ENCODE measurements at places on chromosomes 11 and 22.

GRCh38 chr11:9386086-9386485, 1.6 kb downstream of the IPO7 start:
- DNase-seq: no peak

- DNase-seq: no peak
Observed at GRCh38 chr11:14124350-14124749, 161.8 kb downstream of the SPON1 start.

GRCh38 chr22:39309881-39310714, 9.3 kb downstream of the RPL3 start:
- DNase-seq: peak; percentile 48

- no peak for DNase-seq
Observed at GRCh38 chr22:36463783-36464184, 17.7 kb downstream of the TXN2 start.

- no peak for DNase-seq
Observed at GRCh38 chr11:36033082-36033751, 89.4 kb downstream of the LDLRAD3 start.

DNA sequence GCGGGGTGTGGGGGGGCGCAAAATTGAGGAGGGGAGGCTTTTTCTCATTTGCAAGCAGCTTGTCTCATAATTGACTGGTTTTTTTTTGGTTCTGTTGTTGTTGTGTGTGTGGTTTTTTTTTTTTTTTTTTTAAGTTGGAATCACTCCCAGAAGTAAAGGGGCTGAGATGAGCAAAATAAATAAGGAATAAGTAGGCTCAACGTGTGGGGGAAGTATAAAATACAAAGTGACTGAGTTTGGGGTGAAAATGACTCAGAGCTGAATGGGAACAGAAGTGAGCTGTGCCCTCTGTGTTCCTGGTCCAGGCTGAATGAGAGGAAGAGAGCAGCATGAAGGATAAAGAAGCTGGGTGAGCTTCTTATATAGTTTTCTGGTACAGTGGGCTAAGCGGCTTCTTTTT, 90.0 kb downstream of the GRIK4 start:
- DNase-seq: peak; percentile 50

- no peak for DNase-seq
Observed at GRCh38 chr11:124983674-124984511, 29.9 kb downstream of the CCDC15 start.

- DNase-seq: no peak
Observed at GRCh38 chr11:77470504-77470903, 3.4 kb downstream of the PAK1 start.

GRCh38 chr11:128573638-128574037, 13.7 kb downstream of the ETS1 start:
- no peak for DNase-seq

DNA sequence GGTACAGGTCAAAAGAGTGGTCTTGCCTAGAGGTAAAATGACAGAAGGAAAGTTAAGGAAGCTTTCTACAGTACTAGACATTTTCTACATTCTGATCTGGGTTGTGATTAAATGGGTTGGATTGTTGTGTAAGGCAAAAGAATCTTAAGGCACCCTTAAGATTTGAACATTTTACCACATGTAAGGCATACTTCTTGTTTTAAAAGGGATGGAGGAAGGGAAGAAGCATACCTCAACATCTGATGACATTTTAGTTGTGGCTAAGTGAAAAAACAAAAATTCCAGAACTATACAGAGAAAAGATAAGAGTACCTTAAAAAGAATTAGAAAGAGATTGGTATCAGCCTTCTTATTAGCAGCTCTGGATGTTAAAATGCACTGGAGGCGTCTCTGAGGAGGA, 356.0 kb upstream of the CADM1 start:
- no peak for DNase-seq

GRCh38 chr11:76321340-76321739, 59.6 kb downstream of the THAP12 start:
- DNase-seq: no peak

DNA sequence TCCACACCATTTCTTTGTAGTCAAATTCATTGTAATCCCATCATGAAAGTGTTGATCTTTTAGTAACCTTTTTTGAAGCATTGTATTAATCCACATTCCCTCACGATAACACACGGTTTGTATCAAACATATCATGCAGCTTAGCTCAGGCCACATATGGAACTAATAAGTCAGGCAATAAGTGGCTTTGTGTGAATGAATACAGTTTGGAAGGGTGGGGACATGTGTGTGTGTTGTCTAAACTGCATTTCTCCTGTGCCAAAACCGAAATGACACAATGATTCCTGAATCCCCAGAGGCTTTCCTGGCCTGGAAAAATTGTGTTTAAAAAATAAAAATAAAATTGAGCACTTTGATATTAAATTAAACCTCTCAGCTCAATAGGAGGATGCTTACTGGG, 98.3 kb downstream of the WNT11 start:
- DNase-seq: peak; percentile 74

DNA sequence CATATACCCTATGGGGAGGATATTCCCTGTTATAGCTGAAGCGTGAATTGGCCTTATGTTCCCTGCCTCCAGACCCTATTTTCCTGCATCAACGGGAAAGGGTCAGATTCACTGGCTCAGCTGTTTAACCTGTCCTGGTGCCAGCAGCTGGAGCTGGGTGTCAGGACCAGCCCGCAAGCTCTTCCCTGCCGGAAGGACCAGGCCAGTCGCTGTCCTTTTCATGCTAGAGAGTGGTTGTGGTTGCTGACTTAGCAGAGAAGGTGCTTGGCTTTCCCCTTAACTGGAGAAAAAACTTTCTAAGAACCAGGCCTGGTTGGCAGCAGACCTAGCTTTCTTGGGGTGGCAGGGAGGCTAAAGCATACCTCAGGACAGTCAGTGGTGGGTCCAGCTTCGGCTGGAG, 5.2 kb upstream of the SREBF2 start:
- no peak for DNase-seq

DNA sequence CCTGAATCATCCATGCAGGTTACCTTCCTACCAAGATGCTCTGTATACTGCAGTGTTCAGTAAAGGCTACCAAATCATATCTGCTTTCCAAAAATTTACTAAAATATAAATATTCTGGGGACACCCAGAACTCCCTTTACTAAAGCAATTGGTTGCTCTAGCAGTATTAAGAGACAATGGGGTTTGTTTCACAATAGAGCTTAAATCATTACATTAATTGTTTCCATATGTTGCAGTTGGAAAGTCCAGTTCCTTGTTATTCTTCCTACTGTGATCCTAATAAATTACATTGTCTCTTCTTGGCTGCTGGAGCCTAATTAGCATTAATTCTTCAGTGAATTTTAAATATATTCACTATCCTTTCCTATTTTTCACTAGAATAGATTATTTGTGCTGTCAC, 316.0 kb upstream of the MTNR1B start:
- DNase-seq: peak; percentile 39

GRCh38 chr22:24803064-24803542, 2.9 kb upstream of the SGSM1 start:
- DNase-seq: peak; percentile 19

- no peak for DNase-seq
Observed at GRCh38 chr11:65165410-65166317, 4.4 kb upstream of the SPDYC start.

DNA sequence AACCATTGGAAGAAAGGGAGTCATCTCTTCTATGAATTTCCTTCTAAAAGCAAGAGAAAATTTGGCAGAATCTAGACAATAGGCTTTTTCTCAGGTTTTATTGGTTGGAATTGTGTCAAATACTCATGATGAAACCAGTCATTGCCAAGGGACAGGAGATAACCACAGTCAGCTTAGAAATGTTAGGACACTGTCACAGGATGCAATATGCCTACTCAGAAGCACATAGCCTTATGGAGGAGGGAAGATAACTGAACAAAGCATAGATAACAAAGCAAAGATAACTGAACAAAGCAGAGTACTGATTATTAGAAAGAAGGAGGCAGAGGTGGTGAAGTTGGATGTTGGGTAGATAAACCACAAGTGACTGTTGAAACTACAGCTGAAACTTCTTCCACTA, 303.5 kb upstream of the PDGFD start:
- DNase-seq: peak; percentile 26

GRCh38 chr11:87966694-87967093, 208.5 kb downstream of the RAB38 start:
- DNase-seq: peak; percentile 45

DNA sequence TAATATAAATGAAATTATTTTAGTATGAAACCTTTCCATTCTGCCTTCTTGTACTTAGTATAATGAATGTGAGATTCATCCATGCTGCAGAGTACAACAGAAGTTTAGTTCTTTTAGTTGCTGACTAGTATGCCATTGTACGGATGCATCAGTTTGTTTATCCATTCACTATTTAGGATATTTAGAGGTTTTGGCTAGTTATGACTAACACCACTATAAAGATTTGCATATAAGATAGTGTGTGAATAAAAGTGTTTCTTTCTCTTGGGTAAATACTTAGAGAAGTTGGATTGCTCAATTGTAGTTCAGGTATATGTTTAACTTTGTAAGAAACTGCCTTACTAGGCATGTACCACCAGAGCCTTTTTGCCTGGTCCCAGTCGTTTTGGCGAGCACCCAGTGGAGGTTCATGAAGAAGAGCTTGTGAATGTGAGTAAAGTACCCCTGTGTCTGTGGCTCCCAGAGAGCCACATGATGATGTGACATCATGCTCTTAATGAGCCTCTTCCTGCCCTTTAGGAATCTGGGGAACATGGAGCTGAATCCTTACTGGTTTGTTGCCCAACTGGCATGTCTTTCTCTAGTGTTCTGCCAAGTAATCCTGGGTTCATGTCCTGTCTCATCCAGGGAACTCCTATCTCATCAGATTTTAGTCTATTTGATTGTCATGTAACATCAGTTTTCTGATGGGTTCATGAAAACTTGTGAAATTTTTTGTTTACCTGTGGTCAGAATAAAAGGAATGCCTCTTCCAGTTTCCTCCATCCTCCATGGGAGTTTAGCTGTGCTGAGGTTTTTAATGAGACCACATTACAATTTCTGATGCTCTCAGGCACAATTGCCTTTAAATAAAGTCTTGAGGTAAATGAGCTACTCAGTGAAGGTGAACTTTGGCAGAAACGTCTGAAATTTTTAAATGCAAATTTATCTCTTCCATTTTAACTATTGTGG, 234.8 kb downstream of the CASP12 start:
- DNase-seq: peak; percentile 20

DNA sequence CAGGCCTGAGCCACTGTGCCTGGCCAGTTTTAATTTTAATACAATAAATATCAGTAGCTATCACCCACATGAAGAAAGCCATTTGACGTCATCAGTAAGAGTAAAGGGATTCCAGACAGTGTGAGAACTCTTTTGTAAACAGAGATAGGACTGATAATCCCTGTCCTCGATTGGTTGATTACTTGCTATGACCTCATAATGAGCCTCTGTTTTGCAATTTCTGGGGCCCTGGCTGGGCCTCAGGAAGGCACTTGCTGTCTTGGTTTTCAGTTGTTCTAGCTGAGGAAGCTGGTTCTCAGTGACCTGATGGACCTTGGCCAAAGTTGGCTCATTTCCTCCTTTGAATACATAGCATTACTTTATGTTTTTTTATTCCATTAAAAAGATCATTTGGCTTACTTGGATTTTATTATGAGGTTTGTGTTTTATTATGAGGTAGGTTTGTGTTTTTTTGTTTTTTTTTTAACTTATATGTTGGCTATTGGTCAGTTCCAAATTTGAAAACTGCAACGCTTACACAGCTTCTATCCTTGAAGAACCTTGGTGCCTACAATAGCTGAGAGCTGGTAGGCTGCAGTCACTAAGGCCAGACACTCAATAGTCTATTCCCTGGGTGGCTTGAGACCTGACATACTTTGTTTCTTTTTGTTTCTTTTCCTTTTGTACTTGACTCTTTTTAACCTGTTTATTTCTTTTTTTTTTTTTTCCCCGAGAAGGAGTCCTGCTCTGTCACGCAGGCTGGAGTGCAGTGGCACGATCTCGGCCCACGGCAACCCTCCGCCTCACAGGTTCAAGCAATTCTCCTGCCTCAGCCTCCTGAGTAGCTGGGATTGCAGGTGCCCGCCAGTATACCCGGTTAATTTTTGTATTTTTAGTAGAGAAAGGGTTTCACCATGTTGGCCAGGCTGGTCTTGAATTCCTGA, 20.0 kb downstream of the MARK2 start:
- no peak for DNase-seq
